ENCODE measurements at places on chromosomes 6 and 20.

- no peak for DNase-seq
Measured at GRCh38 chr6:33772902-33773472, 15.9 kb downstream of the LEMD2 start.

GRCh38 chr20:55961376-55962330 lies 43.7 kb downstream of the CBLN4 start:
- no peak for DNase-seq

GRCh38 chr20:38156888-38157634 lies 8.0 kb downstream of the TGM2 start:
- no peak for DNase-seq

GRCh38 chr6:105804424-105804823 lies 281.7 kb upstream of the PRDM1 start:
- no peak for DNase-seq

DNA sequence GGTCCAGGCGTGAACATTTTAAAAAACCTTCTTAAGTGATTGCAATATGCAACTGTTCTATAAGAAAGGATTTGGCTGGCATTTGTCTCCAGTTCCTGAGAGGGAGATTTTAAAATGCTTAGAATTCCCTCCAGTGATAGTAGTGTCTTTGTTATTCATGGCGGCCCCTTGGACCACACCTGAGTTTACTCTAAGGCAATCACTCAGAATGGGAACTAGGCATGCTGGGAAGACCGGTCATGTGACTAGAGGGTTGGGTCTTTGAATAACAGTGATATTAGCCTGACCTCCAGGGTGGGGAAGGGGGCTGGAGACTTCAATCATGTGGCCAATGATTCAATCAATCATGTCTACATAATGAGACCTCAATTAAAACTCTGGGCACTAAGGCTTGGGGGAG lies 50.7 kb upstream of the UTRN start:
- DNase-seq: no peak

DNA sequence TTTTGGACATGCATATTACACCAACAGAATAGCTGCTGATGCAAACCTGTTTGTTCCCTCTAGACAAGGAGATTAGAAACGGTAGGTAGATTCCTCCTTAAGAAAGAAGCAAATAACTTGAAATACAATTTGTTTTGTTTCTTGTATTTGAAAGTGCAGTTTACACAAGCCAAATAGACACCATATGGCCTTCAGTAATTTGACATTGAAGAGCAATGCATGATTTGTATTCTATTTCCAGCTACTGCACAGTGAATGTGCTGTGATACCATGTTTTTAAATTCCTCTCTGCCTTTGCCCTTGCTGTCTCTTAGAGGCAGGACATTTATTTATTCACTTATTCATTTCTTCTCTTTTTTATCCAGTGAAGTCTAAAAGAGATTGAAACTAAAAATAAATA lies 31.9 kb upstream of the ANKEF1 start:
- DNase-seq: no peak

DNA sequence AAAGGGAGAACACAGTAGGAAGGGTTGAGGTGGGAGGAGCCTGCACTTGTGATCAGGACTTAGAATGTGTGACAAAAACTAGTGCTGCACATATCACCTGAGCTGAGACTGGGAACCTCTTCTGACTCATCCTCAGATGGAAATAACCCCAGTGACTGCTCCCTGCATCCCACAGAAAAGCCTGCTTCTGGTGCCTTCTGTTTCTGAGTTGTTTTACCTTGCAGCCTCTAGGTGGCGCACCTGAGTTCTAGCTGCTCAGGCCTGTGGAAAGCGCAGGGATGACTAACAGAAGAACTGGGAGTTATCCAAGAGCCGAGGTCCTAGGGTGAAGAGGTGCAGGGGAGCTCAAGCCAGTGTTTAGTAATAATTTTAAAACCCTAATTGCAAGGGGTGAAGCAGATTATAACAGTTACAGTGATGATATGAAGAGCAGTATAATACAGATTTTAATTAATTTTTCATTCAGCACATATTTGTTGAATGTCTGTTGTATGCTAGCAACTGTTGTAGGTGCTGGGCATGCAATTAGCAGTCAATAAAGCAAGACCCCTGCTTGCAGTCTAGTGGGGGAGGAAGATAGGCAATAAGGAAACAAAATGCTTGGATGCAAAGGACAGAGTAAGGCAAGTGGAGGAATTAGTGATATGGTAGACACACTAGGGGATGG lies 302.5 kb downstream of the DHX35 start:
- DNase-seq: no peak

DNA sequence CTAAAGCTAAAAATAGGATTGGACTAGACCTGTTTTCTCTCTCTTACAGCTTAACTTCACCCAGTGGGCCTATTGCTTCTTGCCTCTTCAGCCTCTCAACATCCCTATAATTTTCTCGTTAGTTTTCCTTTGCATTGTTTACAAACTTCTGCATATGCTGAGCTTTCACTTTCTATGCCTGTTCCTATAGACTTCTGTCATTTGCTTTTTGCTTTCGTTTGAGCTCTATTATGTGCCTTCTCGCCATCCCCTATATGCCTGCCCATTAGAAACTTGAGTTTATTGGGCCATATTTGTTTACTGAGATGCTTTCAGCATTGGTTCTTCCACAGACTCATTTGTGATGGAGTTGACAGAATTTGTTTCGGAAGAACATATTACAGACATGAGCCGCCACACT lies 40.9 kb downstream of the NCOA7 start:
- no peak for DNase-seq

GRCh38 chr6:36018339-36018738 lies 6.1 kb downstream of the SLC26A8 start:
- DNase-seq: no peak

DNA sequence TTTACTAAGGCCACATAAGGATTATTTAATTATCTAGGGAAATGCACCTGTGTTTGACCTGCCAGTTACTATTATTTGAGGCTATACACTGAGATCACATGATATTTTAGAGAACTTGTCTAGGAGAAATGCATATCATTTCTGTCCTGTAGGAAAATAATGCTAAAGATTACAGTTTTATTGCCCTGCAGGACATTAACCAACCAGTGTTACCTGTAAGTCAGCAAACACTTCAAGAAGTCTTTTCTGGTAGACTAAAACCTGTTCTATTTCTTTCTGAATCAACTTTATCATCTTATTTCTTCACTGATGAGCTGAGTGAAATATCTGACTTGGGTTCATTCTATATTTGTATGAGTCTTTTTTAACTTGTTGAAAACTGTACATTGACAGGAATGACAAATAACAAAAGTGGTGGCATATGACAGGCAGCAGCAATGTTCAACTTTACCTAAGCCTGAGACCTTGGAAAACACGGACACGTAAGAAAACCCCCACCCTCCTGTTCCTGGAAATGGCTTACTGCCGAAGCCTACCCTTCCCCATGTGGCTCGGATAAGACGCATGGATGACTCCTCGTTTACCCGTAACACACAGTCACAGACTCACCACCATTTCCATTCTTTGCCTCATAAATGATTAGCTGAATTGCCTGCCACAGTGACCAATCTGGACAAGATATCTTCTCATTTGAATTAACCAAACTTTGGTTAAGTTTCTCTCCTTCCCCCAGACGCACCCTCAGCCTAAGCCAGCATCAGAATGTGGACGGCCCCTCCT lies 118.0 kb upstream of the CD93 start:
- DNase-seq: no peak

DNA sequence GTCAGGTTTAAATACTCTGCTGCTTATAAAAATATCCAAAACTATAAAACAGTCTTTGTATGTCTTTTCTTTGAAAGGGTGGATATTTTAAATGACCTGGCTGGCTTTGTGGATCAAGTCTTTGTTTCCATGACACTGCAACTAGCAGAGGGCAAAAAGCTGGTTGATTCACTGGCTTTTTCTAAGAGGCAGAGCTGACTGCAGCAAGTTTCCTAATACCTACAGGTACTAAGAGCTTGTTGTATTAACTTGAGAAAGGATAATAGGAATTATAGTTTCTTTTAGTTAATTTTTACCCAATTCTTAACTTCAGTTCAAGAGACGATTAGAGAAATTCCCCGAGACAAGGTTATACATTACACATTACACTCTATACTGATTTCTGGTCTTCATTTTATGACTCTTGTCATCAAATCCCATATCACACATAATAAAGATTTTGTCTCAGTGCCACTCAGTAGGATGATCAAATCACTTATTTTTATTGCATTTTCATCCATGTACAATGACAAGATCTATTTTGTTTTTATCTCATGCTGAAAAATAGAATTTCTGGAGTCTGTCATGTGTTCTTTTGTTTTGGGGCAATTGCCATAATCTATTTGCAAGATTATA lies 120.1 kb upstream of the RIMS1 start:
- no peak for DNase-seq
